Activated CD8-positive, alpha-beta memory T cell treated with anti-CD3 and anti-CD28 coated beads for 1 hour (primary cell): ENCODE measurements at places on chromosomes 1 and 21.

DNA sequence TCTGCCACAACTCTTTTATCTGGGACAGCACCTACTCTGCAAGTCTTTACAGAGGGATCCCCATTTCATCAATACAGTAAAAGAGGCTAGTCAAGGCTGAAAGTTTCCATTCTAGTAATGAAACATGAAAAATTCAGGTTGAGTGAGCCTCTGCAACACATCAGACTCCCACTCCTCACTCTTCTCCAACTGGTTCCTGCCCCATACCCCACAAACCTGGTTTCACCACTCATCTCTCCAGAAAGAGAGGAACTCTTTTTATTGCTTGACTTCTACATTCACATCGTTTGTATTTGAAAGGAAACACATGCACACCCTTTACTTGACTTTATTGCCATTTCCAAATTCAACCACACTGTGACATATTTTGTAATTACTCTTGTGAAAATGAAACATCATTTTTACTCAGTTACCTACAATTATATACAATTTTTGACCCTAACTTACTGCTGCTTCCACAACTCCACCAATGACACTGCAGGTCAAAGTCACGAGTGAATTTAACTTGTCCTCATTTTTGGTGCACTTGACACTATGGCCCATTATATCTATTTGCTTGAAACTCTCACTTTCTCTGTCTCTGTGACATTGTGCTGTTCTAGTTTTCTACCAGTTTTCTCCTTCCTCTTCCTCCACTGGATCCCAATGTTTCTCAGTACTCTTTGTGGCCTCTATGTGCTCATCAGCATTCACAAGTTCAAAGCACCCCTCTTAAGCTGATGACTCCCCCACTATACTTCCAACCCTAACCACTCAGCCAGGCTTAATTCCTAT lies 8.0 kb downstream of the STX6 start:
- no peak for DNase-seq

GRCh38 chr1:225613006-225613405 lies 39.9 kb downstream of the ENAH start:
- no peak for DNase-seq

GRCh38 chr1:219171192-219171935 lies 2.3 kb upstream of the LYPLAL1 start:
- DNase-seq: no peak

DNA sequence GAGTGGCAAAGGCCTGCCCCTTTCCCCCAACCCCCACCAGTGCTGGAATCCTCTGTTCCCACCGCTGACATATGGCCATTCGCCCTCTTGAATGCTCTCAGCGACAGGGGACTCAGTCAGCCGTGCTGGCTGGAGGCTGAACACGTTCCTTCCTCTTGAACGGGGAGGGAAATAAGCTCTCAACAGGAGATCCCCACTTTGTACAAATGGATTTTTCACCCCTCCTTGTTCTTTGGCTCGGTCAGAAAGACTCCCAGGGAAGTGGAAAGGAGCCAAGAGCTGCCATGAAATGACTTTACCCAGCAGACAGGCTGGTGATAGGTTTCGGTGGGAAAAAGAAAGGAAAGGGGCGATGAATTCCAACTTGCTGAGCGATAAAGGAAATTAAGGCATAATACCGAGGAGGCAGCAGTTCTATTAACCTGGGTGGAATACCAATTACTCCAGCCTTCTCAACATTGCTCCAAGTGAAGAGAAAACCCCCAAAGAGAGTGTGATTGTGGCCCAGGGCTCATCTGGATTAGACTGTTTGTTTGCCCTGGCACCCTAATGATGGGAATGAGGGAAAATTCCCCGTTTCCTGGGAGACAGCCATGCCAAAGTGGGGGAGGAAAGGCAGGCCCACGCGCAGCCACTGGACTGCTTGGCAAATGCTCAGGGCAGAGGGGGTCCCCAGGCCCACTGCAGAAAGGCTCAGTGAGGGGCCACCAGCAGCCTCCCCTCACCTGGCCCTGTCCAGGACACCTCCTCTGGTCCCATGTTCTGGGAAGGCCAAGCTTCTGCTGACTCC lies 23.9 kb downstream of the LRP8 start:
- no peak for DNase-seq

DNA sequence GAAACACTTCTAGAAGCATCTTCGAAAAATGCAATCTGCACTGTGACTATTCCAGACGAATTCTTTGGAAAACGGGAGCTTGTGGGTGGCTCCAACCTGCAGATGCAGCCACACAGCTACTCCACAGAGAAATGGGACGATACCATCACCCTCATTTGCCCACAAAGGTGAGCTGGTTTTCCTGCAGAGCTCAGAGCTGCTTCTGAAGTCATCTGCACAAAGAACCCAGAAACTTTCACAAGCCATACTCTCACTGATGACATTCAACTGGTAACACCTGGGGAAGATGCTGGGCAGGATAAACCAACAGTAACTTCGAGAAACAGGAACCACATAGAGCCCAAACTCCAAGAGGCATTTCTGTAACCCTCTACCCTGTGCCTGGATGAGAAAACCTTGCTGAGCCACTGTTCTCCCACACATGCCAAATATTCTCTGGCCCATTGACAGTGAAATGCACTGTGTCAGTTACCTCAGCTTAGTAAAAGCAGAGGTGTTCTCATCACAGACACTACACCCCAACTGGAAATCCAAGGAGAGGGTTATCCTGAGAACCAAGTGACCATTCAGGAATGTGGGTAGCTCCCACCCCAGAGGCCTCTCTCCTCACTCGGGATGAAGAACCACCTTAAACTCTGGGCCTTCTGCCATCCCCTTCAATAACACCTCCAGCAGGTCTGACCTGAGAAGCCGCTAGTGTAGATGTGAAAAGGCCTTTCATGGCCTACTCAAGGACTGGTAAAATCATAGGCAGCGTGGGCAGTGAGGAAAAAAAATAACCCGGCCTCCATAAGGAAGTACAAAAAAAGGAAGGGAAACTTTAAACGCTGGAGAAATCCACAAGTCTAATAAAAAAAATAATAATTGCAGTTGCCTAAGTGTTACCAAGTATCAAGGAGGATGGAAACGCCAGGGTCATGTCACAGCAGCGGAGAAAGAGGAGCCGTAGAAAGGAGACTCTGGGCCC lies 56.7 kb downstream of the HSF2BP start:
- no peak for DNase-seq
